ENCODE measurements at places on chromosomes 12 and 14.

GRCh38 chr14:34781242-34781641, 66.8 kb upstream of the CFL2 start:
- DNase-seq: no peak

DNA sequence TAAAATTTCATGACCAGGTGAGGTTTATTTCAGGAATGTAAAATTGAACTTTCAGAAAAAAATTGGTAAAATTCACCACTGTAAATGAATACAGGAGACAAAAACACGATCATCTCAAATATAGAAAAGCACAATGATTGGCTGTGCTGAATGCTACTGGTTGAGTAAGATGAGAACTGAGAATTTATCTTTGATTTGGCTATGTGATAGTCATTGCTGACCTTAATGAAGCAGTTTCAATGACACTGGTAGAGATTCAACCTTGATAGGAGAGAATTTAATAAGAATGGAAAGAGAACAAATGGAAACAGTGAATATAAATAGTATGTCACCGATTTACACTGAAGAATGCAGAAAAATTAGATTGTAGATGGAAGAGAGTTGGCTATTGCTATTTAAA, 6.4 kb upstream of the PMCH start:
- DNase-seq: no peak

- peak; percentile 51 for DNase-seq
Observed at GRCh38 chr14:68857516-68858070, 64.7 kb upstream of the ZFP36L1 start.

- DNase-seq: no peak
Observed at GRCh38 chr14:95545515-95546168, 10.8 kb downstream of the GLRX5 start.

DNA sequence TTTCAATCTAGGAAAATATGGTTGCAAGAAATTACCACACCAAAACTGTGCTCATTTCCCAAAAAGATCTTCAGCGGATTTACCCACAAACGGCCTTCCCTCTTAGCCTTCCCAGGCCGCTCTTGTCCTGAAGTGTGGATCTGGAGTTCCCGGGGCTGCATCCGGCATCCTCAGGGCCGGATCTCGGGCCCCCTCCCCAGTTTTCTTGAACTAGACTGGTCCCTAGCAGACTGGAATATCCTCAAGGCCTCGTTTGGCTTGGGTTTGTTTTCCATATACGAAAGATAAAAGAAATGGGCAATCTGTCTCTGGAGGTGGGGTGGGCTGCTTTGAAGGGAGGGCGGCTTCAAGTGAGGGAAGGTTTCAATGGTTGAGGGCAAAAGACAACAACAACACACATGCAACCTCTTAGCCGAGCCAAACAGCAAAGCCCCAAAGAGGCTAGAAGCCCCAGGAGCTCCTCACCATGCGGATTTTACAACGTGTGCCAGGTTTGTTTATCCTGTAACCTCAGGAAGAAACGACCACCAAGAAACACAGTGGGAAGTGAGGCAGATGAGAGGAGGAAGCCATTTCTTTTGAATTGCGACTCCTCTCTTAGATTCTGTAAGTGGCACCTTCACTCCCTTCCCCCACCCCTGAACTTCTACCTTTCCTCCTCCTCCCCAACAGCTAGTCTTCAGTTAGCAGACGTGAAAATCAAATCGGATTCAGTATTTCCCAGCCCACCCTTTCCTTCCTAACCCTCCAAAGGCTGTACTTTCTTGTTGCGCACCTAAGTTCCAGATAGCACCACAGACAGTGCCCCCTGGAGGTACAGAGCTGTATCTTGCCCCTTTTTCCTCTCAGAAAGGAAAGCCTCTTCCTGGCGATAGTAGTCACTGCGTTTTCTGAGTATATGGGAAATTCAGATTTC, 2.6 kb downstream of the MYF6 start:
- no peak for DNase-seq

DNA sequence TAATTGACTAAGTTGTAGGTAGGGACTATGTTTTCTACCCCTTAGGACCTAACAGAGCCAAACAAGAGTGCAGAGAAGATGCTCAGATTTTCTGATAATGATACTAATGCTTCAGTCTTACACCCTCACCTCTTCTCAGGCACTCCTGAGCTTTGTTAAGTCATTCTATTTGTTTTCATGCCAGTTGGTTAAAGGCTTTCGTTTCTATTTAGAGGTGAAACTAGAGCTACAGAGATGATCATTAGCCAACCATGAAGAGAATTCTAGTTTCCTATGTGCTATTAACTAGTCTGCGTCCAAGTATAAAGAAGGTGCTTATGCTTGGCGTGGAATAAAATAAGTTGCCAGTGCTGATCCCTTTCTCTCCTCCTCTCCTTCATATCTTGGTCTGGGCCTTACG, 34.6 kb upstream of the PYGL start:
- DNase-seq: no peak

GRCh38 chr14:68047906-68048305, 228.3 kb downstream of the RAD51B start:
- no peak for DNase-seq

GRCh38 chr14:67131691-67132090, 57.5 kb upstream of the GARIN2 start:
- DNase-seq: no peak

- no peak for DNase-seq
Observed at GRCh38 chr14:43803076-43803689, 703.9 kb downstream of the FSCB start.

Data from small intestine (tissue), 16 donors.